ENCODE measurements at places on chromosomes 5 and 9. TPM values are rescaled to one million over a fixed set of nuclear protein-coding genes. Genes with fewer than 3 reads are reported as not detected.

The IRX4 gene
- total RNA-seq, result 0.72 TPM

The RELL2 gene
- total RNA-seq, result 17.4 TPM

The NUTM2G gene
- total RNA-seq, result not detected

The CDHR2 gene
- 0.85 TPM for total RNA-seq

The CCL21 gene
- not detected for total RNA-seq

The SPINK6 gene
- not detected for total RNA-seq

The KCNV2 gene
- not detected for total RNA-seq

The CCL28 gene
- 0.46 TPM for total RNA-seq

The SPINK4 gene
- total RNA-seq, result not detected

The CARTPT gene
- 148 TPM for total RNA-seq

The TMOD1 gene
- 0.41 TPM for total RNA-seq

The PARP8 gene
- total RNA-seq, result 13.6 TPM

The TPM2 gene
- total RNA-seq, result 173 TPM

The ALDH1A1 gene
- total RNA-seq, result 7.0 TPM

The TMEM8B gene
- total RNA-seq, result 9.0 TPM

The CCDC187 gene
- total RNA-seq, result 0.05 TPM

The PRLR gene
- 0.21 TPM for total RNA-seq

The PTPRD gene
- 47.8 TPM for total RNA-seq

Data from endothelial cell (in vitro differentiated cells).